Stimulated activated CD4-positive, alpha-beta T cell treated with anti-CD3 and anti-CD28 coated beads, Interleukin-2, amount 100 ng/mL, for 48 hours (primary cell): ENCODE measurements at places on chromosomes 7 and 10.

- DNase-seq: no peak
Observed at GRCh38 chr7:28180031-28180363, 598 bp downstream of the JAZF1 start.

DNA sequence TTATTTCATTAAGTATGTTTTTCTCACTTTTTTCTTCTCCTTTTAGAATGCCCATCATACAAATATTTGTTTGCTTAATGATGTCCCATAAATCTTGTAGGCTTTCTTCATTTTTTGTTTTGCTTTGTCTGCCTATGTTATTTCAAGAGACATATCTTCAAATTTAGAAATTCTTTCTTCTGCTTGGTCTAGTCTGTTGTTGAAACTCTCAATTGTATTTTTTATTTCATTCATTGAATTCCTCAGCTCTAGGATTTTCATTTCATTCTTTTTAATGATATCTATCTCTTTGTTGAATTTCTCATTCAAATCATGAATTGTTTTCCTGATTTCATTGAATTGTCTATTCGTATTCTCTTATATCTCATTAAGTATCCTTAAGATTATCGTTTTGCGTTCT, 125.1 kb upstream of the VIPR2 start:
- no peak for DNase-seq

- no peak for DNase-seq
Observed at GRCh38 chr10:103854265-103854685, 1.1 kb downstream of the SH3PXD2A start.

DNA sequence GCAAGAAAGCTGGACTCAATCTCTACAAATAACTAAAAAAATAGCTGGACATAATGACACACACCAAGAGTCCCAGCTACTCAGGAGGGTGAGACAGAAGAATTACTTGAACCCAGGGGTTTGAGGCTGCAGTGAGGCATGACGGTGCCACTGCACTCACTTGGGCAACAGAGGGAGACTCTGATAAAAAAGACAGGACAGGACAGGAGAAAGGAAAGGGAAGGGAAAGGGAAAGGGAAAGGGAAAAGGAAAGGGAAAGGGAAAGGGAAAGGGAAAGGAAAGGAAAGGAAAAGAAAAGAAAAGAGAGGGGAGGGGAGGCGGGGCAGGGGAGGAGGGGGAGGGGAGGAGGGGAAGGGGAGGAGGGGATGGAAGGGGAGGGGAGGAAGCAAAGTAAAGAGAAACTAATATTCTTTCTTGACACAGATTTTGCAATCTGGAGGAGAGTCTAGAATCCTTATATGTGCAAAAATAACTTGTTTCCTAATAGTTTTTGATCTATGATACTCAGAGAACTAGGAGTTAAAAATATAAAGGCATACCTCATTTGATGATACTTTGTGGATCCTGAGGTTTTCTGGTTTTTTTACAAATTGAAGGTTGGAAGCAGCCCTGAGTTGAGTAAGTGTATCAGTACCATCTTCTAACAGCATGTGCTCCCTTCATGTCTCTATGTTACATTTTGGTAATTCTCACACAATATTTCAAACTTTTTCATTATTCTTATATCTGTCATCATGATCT, 8.0 kb downstream of the SAR1A start:
- no peak for DNase-seq

DNA sequence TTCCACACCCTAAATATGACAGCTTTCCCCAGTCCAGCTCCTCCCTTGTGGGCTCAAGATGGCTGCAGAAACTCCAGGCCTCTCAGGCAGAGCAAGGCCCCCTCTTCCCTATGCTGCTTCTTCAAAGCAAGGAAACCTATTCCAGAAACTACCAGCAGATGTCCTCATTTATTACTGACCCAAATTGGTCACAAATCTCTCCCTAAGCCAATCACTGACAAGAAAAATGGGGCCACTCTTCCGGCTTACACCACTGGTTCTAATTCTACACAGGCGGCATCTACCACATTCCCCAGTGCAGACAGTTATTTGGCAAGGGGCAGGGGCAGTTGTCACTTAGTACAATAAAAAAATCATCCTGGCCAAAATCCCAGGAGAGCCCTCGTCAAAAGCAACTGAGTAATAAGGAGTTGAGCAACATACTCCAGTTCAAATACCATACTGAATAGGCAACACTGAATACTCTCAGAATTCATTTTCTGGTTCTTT, 150.4 kb downstream of the SFMBT2 start:
- DNase-seq: no peak

DNA sequence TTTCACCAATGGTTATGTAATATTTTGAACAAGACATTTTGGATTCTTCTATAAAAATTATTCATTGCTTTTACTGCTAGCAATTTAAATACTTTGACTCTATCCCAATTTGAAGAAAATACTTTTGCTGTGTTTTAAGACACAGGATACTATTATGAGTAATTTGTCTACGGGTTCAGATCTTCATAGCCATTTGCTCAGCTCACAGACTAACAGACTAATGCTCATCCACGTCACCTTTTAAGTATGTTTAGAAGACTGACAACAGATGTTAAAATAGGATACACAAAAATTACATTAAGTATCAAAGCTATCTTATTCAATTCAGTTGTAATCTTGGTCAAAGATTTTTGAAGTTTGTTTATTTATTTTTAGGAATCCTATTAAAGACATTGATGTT, 251.3 kb upstream of the CHRM2 start:
- no peak for DNase-seq

DNA sequence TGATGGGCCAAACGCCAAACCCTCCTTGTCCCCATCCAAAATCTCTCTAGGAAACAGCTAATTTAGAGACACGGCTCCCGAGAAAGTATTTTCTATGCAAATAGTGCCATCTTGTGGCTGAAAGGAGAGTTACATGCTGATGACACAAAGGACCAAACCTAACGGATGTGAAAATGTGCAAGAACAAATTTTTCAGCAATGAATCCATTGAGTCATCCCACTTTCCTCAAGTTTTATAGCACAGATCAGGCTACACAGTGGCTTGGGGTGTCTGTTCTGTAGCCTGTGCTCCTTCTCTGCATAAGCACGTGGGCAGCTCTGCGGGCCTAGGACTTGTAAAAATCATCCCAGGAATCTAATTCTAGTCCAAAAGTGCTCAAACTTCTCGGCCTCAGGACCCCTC, 154.8 kb upstream of the PRR15 start:
- DNase-seq: peak; percentile 61
